ENCODE measurements at places on chromosomes 4 and X.

DNA sequence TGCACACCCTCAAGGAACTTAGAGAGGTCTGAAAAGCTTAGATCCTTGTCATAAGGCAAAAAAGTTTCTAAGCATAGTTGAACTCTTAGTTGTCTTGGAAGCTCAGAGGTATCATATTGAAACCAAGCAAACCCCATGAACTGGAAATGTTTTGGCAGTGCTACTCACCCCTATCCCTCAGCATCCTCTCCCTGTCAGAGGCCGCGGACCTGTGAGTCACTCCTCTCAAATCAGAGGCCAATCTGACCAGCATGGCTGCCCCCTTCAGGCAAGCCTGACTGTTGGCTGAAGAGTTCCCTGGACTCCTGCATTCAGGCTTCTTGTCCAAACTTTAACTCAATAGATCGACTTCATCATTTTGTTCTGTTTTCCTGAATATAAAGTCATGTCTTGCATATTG is 69.4 kb downstream of the KCNIP4 start:
- no peak for DNase-seq

- no peak for DNase-seq
Measured at GRCh38 chr4:7253837-7254236, 61.5 kb downstream of the SORCS2 start.

GRCh38 chr4:106287353-106287969 is 28.5 kb downstream of the TBCK start:
- no peak for DNase-seq

GRCh38 chr4:140628016-140628415 is 59.3 kb upstream of the UCP1 start:
- no peak for DNase-seq

DNA sequence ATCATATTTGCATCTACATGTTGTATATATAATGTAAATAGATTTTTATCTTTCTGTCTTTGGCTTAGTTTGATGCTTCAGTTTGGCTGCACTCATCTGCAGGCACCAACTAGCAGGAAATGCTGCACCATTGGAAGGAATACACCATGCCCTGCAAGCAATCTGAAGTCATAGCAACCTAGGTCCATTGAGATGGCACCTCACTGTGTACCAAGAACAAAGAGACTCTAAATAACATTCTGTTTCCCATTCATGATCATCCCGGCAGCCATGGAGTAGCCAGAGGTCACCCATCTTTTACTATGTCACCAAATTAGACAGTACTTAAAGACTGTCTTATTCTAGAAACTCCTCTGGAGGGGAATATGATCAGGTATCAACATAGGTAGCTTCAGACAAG is 40.8 kb upstream of the HS6ST2 start:
- no peak for DNase-seq

GRCh38 chrX:68846536-68846935 is 17.7 kb downstream of the EFNB1 start:
- DNase-seq = no peak

DNA sequence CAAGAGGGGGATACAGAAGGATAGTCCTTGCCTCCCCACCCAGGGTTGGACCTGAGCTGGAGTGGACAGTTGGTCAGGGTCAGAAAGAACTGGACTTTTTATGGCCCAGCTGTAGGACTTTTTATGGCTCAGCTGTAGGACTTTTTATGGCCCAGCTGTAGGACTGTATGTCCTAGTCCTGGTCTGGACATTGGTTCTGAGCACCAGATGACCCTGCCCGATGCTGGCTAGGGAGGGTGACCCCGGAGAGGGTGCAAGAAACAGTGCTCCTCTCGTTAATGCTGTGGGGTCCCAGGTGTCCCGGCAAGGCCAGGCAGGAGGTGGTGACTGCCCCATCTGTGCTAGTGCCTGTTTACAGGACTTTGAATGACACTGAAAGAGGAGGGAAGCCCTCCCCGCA is 2.0 kb upstream of the LETM1 start:
- no peak for DNase-seq

DNA sequence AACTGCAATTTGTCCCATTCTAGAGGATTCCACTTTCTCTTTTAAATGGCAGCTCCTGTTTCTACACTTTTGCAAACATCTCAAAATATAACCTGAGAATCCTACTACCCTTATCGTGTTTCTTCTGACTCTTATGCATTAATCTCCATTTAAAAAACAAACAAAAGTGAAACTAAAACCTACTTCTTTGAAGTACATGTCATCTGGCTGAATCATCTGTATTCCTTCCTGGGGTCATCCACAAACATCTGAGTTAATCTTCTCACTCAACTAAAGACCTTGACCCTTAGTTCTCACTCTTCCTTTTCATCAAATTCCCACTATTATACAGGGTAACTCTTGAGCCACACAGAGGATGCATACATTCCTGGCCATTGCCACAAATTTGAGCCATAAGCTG is 584.8 kb downstream of the PPARGC1A start:
- no peak for DNase-seq

DNA sequence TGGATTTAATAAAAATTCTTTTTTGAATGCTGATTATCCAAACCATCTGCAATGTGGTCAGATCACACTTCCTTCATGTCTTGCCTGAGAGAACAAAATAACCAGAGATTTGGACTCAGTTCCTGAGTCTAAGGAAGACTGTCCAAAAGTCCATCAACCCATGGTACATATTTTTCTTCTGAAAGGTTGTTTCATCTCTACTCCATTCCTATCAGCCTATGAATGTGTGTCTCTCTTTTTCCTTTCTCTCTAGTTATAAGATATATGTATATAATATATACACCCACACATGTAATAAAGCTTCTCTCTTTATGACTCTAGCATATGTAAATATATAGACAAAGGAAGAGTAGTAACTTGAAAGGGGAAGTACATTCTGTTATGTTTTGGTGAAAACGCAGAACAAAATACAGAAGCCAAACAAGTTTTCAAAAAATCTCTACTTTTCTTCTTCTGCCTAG is 226.9 kb downstream of the ARHGAP24 start:
- no peak for DNase-seq

GRCh38 chr4:104494185-104494584 is 509 bp downstream of the CXXC4 start:
- DNase-seq = no peak

GRCh38 chr4:143082701-143083100 is 102.0 kb upstream of the USP38 start:
- DNase-seq = no peak

DNA sequence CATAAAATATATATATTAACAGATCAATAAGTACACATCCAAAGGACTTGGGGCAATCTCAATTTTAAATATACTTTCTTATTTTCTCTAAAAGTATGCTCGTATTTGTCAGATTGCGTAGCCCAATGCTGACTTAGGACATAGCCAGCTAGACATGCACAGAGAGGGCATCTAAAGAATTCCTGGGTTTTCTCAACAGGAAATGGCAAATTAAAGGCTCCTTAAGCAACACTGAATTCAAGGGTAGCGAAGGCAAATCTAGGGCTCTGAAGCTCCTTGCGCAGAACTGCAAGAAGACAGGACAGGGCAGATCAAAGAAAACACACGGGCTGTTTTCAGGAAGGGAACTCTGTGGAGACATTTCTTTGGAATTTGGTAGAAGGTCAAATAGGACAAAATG is 94.6 kb upstream of the FTHL17 start:
- DNase-seq = no peak

GRCh38 chrX:97616883-97617530 is 733.3 kb downstream of the RPA4 start:
- DNase-seq = no peak

DNA sequence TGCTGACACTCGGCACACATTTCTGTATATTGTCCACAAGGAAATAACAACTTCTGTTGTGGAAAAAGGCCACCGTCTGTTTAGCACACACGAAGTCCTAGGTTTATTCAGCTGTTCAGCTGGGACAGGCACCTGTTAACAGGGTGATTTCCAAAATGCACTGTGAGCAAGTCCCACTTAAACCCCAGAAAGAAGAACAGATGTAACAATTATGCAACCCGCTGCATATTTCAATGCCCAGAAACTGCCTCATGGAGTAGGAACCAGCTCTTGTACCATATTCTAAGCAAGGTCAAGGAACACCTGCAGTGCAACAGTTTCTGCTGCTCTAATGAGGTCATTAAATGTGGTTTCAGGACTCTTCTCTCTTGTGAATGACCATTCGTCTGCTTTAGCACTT is 77.1 kb downstream of the GEMIN8 start:
- DNase-seq = no peak

GRCh38 chrX:24018809-24019208 is 8.2 kb downstream of the KLHL15 start:
- no peak for DNase-seq

GRCh38 chr4:100497791-100498190 is 20.0 kb downstream of the EMCN start:
- no peak for DNase-seq

GRCh38 chr4:77040270-77040669 is 35.5 kb downstream of the CCNI start:
- no peak for DNase-seq

- DNase-seq = no peak
Measured at GRCh38 chrX:84487365-84488353, 14.6 kb downstream of the HDX start.

DNA sequence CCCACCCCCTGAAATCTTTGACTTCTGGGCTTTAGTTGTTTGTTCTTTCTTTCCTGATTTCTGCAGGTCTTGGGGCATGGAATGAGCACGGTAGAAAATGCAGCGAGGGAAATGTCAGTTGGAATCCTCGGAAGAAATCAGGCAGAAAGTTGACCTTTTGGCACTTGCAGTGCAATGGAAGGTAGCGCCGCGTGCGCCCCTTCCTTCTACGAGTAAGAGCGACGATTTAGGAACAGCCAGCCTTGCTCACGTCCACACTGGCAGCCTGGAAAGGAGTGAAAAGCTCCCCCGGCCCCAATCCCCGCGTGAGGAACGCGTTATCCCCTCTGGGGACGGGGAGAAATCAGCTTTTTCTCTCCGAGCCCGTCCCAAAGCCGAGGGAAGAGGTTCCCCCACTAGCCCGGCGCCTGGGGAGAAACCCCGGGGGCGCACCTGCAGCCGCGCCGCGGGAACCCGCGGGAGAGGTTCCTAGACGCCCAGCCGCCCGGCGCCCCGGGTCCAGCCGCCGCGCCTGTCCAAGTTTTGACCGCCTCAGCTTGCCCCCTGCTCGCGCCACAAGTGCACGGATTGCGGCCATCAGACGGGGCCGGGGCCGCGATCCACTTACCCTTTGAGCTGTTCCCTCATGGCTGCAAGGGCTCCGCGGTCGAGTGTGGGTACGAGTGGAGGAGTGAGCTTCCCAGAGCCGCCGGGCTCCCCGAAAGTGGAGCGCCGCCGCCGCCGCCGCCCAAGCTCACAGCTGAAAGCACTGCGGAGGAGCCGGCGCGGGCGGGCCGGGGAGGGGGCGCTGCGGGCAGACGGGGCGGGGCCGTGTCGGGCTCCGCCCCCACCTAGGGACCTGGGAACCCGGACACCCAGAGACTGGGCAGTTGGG is 194.6 kb upstream of the FTHL17 start:
- no peak for DNase-seq

GRCh38 chrX:26574234-26574633 is 358.3 kb downstream of the MAGEB5 start:
- DNase-seq = no peak

DNA sequence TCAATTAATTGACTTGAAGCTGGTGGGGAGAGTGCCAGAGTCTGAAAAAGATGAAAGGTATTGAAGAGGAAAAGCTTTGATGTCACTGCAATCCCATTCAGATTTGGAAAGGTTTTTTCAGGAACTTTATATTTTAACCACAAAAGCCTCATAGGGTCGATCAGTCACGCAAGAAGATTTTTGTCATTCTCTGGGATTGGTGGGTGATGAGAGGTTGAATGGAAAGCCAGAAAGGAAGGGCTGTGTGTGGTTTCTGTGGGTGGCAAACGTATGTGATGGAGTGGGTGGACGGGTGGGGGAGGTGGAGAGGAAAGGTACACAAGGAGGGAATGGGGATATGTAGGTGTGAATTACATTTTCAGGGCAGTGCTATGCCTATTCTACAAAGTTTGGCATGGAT is 173.8 kb upstream of the SCML1 start:
- DNase-seq = no peak

DNA sequence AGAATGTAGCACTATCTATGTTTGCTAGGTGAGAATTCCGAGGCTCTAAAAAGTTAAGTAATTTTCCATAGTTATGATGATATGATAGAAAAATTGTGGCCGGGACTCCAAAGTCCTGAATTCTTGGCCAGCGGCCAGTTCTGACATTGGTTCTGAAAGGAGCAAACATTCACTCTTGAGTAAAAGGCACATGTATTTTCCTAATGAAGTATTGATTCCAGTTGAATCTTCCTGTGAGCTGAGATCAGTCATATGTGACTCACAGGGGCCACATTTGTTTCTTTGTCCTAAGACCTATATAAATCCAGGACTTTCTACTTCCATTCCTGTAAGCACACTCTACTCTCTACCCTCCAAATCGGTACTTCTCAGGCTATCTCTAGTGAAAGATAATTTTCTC is 349.9 kb downstream of the BMPR1B start:
- no peak for DNase-seq

DNA sequence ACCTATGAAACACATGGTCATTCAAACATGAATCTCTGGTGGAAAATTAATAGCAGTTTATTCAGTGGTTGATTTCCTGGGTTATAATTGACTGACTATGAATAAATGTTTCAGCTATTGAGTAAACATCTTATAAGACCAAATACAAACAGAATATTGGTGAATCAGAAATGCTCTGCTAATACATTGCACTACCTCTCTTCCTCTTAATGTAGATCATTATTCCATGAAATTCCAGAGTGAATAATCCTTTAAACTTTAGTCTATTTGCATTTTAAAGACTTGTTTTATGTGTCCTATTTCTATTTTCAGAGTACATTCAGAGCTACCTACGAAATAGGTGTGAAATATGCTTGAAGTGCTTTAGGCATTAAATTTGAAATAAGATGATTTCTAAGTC is 715.4 kb downstream of the ADGRL3 start:
- DNase-seq = no peak

DNA sequence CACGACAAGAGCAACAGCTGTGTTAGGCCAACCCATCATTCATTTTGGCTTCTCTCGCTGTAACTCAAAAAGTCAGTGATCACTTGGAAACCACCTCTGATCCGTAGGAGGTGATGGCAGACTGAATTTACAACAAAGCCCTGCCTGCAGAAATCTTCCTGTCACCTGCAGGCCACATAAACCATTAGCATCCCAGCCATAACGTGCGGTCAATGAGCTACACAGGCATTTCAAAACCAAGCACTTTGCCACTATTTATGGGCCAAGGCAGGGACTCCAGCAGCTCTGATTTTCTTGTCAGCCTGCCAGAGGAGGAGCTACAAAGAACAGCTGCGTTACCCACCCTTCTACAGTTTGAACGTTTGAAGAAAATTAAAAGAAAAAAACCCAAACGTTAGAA is 228.1 kb upstream of the PPARGC1A start:
- no peak for DNase-seq

DNA sequence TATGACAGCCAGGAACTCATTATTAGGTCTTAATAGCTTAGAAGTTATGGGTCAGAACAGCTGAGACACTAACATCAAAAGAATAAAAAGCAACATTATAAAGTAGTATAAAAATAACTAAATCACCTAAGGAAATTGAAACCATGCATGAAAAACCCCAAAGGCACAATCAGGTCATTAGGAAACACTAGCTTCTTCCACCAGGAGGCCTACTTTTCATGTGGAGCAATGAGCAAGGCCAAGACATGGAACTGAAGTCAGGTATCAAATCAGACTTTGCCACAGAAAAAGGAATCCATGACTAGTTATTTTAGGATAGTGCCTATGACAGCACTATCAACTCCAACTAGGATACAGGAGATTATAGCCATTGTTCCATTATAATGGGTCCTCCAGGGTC is 7.9 kb downstream of the HUWE1 start:
- no peak for DNase-seq
